GM04503 (cell line): ENCODE measurements at places on chromosomes 5 and 9.

- DNase-seq: no peak
These were observed 101.2 kb downstream of the ADAMTS2 start for GRCh38 chr5:179244044-179244443.

GRCh38 chr5:57783693-57784092, 301.1 kb upstream of the ACTBL2 start:
- DNase-seq: no peak

- no peak for DNase-seq
These were observed 149.8 kb upstream of the RAPGEF1 start for GRCh38 chr9:131889437-131890251.

DNA sequence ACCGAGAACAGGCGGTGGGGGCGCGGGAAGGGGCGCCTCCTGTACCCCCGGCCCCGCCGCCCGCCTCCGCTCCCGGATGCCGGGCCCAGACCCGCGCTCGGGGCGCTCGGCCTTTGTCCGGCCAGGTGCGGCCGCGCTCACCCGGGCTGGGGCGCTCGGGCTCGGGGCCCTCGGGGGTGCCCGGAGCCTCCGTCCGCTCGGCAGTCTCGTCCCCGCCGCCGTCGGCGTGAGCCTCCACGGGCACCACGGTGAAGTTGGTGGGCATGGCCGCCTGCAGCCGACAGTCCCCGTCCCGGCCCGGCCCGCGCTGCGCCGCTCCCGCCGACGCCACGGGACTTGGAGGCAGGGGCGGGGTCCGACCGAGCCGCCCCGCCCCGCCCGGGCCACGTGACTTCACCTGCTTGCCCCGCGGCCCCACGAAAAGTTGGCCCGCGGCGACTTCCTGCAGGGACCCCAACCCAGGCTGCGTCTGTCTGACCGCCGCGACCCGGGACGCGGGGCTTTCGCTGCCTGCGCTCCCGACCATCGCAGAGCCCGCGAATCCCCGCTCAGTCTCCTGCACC, at the start of gene SLC12A7:
Gene SLC12A7 (minus strand): TSS at position 337 of the 563 bp plus-strand sequence. CDS start 72 bp downstream, at position 265.
- DNase-seq: no peak

DNA sequence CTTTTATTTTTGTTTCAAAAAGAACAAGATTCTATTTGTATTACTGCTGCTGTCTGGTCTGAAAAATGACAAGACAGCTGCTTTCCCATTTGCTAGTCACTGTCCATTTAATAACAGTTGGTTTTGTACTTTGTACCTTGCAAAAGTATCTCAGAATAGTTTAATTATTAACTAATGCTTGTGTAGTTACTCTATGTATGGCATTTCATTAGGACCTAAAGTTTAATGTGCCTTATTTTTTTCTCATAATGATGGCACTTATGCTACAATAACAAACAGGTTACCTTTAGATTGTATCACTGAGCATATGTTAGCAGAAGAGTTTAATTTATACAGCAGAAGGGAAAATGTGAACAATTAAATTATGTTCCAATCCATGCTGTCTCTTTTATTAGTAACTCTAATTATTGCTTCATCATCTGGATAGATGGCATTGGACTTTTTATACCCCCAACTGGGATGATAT, 134.2 kb downstream of the CDH10 start:
- no peak for DNase-seq

GRCh38 chr5:114419067-114419388, 57.2 kb downstream of the KCNN2 start:
- DNase-seq: no peak

- DNase-seq: no peak
These were observed 108.3 kb downstream of the THBS4 start for GRCh38 chr5:80143491-80143890.

DNA sequence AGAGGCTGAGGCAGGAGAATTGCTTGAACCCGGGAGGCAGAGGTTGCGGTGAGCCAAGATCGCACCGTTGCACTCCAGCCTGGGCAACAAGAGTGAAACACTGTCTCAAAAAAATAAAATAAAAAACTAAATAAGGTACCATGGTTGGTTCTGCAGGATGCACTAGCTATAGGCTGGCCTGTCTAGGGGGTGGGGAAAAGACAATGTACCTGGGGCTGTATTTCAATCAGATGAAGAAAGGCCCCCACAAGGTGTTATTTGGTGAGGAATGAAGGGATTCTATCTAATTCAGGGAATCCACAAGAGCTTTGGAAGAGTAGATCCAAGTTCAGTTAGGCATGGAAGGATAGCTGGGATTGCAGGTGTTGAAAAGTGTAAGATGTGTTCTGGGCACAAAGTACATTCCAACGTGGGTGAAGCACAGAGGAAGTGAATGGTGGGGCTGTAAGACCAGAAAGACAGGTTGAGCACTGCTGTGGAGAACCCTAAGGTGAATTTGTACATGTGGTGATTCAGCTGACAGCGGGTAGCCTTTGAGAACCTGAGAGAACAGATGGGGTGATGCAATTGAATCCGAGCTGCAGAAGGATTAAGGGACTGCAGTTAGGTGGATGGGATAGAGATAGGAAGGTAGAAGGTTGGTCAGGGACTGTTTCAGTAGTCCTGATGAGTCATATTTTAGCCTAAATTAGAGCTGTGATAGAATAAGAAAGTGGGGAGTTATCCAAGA, 71.8 kb downstream of the CAST start:
- no peak for DNase-seq

DNA sequence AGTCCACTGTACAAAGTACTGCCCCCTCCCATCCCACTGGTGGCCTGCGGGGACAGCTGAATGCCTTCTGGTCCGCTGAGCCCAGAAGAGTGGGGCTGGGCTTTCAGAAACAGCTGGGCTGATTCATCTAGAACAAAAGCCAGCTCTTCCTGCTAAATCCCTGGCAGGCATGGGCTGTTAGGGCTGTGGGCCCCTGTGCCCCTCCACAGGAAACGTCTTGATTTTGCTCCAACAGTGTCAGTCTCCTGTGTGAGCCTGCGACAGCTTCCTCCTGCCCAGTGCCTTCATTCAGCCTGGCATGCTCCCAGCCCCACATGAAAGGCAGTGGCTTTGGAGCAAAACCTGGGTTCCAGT, 6.9 kb upstream of the GSN start:
- DNase-seq: no peak

GRCh38 chr9:78857373-78858225, 560.7 kb downstream of the PSAT1 start:
- DNase-seq: no peak

GRCh38 chr5:82336226-82336958, 58.2 kb upstream of the RPS23 start:
- DNase-seq: no peak

GRCh38 chr9:4967523-4967922, 17.5 kb upstream of the JAK2 start:
- no peak for DNase-seq

DNA sequence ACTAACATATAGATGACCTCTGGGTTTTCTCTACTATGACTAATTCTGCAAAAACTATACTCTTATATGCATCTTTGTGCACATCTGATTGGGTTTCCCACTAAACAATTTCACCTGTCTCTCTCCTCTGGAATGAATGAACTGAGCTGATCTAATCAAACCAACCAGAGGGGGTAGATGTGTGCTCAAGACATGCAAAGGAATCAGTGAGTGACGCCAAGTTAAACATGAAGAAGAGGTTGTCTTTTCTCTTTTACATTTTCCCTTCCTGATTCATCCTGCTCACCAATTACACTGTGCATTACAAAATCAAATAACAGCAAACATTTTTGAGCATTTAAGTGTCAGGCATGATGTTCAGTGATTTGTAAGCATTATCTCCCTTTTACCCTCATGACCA, 29.6 kb upstream of the GRXCR2 start:
- DNase-seq: no peak

DNA sequence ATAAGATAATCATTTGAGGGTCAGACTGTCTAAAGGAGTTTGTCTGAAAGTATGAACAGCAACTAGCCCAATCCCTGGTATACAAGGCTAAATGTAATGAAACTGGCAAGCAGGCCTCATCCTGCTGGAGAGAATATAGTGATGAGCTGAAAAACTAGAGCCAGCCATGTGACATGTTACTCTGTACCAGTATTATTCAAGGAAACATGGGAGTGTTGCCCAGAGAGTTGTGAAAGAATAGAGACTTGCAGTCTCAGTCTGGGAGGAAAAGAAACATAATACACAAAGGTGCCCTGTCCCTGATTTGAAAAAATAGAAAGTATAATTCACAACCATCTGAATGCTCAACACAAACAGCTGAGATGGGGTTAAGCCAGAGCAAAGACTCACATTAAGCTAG, 37.9 kb upstream of the HTR1A start:
- DNase-seq: no peak

- DNase-seq: no peak
These were observed 62.7 kb upstream of the ANGPTL2 start for GRCh38 chr9:127185181-127185580.

GRCh38 chr9:120303519-120303918, 276.4 kb downstream of the CDK5RAP2 start:
- no peak for DNase-seq

- no peak for DNase-seq
These were observed 62.2 kb downstream of the INIP start for GRCh38 chr9:112655668-112656067.

- no peak for DNase-seq
These were observed 10.9 kb downstream of the AQP3 start for GRCh38 chr9:33436445-33436844.

GRCh38 chr5:9977070-9977469, 272.6 kb downstream of the ATPSCKMT start:
- no peak for DNase-seq

DNA sequence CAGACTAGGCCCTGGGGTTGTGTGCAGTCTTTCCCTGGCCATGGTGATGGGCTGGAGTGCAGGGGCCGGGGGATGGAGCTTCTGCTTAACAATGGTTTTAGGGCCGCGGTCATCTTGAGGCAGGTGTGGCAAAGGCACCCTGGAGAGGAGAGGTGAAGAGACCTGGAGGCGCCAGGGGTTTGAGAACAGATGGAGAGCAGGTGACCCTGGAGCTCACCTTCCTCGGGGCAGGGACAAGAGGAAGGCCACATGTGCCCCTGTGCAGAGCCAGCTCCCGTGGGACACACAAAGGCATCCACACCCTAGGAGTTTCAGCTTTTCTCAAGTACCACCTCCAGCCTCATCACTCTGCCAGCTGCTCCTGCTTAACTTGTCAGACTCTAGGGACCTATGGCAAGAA, 46.4 kb upstream of the SH3GL2 start:
- no peak for DNase-seq

- DNase-seq: no peak
These were observed 22.9 kb downstream of the RGMB start for GRCh38 chr5:98796197-98796972.

DNA sequence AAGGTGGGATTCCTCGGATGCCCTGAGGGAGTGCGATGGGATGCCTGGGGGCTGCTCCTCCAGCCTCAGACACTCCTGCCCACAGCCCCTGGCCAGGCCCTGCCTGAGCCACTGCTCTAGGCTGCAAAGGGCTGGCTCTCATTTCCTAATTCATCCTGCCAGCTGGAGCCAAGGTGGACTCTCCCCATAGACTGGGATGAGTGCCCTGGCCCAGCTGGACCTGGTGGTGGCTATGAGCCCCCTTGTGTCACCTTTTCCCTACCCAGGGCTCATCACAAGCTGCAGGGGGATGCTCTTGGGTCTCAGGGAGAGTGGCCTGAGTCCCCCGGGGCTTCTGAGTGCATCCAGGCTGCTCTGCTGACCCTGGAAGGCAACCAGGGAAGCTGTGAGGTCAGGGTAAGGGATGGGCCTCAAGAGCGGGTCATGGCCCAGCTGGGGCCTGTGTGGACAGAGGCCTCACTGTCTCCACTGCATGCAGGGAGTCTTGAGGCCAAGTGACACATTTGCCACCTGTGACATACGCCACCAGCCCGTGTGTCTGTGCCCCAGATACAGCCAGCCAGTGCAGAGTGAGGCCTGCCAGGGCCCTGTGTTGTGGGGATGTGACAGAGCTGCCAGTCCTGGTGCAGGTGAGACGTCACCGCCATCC, 102.7 kb upstream of the IER5L start:
- DNase-seq: no peak

GRCh38 chr9:84190411-84190810, 150.1 kb downstream of the SLC28A3 start:
- DNase-seq: no peak

GRCh38 chr5:164256351-164256750, 750.9 kb downstream of the MAT2B start:
- DNase-seq: no peak

- no peak for DNase-seq
These were observed 27.3 kb downstream of the PROP1 start for GRCh38 chr5:177968661-177969211.

DNA sequence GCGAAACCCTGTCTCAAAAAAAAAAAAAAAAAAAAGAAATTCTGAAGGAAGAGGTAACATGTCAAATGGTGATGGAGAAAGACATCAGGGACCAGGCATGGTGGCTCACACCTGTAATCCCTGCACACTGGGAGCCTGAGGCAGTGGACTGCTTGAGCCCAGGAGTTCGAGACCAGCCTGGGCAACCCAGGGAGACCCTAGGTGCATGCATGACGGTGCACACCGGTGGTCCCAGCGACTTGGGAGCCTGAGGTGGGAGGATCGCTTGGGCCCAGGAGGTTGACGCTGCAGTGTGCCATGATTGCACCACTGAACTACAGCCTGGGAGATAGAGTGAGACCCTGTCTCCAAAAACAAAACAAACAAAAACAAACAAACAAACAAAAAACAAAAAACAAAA, 1.8 kb downstream of the ISCA1 start:
- DNase-seq: no peak

- DNase-seq: no peak
These were observed 179.7 kb upstream of the DAB2 start for GRCh38 chr5:39604491-39604890.

DNA sequence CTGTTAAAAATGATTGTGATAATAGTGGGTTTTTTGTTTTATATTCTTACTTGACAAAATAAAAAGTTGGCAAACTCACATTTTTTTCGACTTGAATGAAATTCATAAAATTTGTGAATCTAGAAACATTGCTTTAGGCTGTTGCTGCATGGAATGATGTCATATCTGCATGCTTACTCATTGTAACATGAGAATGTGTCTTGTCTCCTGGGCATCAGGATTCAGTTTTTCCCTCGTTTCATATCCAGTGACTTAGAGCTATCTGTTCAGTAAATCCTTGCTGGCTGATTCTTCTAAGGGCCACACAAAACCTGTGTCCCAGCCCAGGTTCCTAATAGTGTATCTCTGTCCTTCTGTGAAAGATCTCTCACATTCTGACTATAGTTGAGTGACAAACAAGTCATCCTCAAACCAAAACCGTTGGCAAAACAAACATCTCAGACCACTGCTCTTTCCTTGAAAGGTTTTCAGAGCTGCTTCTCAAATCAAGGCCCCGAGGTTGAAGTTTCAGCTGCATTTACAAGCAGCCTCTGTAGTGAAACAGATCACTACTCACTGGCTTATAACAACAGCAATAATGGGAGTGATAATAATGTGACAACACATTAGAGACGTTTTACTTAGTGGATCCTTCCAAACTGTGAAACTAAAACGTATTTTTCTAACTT, 95.0 kb downstream of the NPR3 start:
- peak; percentile 58 for DNase-seq

- DNase-seq: no peak
These were observed 55.9 kb downstream of the ADAM19 start for GRCh38 chr5:157519579-157520253.

GRCh38 chr5:2270467-2270866, 387.7 kb upstream of the IRX4 start:
- no peak for DNase-seq

GRCh38 chr5:159010661-159011442, 88.9 kb downstream of the EBF1 start:
- no peak for DNase-seq
